ENCODE measurements at places on chromosomes 13 and 19.

DNA sequence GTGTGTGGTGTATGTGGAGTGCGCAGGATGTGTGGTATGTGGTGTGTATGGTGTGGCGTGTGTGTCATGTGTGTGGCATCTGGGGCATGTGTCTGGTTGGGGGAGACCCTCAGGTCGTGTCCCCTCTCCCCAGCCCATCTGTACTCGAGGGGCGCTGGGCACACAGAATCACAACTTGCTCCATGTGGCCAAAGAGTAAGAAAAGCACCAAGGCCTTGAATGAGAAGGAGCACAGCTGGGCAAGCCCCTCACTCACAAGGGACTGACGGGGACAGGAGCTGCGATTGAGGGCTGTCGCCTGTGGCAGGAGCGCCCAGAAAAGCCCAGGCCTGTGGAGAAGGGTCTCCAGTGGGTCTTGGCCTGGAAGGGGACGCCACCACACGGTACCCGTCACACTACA, 62.8 kb downstream of the PEPD start:
- DNase-seq, result no peak

DNA sequence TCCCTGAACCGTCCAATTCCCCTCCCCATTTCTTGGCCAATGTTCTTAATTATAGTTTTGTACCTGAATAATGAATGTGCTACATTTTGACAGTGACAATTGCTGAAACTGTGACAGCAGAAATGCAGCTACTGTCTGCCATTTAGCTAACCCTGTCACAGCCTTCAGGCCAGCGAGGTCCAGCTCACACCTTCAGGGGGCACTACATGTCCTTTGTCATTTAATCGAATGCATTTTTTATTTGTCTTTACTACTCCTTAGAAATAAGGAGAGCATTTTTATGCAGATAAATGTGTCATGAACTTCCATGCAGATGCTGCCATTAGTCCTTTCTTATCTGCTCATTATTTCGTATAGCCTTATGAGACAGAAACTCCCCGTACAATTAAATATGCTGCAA, 159.9 kb downstream of the MZT1 start:
- no peak for DNase-seq

DNA sequence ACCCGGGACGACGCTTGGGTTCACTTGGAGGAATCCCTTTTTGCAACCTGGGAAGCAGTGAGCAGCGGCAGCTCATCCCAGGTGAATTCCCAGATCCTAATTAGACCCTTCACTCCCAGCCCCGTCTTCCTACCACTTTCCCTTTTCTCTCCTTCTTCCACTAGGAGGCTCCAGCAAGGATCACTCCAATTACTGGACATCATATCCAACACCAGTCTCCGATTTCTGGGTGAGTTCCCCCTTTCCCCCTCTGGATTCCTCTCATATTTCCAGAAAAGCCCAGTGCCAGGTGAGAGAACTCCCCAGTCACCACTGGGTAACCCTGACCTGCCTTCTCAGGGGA, 17.1 kb upstream of the ZSCAN4 start:
- DNase-seq, result no peak

DNA sequence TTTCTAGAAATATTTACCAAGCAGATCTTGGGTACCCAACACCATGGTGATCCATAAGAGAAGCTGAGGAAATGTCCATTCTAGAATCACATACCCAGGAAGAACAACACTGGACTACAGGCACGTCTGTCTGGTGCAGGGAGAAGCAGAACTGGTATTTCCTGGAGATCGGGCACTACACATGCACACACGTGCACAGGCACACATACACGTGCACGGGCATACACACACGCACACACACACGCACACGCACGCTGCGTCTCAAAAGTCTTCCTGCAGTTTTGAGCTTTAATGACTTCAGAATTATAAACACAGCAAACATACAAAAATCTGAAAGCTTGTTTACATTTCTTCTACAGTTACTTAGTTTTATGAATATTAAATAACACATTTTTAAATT, 189.8 kb downstream of the DCLK1 start:
- no peak for DNase-seq

DNA sequence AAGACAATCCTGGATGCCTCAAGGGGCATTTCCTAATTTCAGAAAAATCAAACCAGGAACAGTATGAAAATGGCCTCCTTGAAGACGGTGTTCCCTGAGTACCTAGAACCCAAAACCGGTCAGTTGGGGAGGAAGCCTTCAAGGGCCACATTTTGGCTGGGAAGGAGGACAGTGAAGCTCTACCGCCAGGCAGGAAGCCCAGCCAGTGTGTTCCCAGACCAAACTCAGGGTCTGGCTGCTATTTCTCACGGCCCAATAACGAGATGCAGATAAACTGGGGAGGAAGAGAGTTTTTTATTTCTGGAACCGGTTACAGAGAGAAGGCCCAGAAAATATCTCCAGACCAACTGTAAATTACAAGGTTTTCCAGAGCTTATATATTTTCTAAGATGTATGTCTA, 24.3 kb upstream of the CEACAM21 start:
- no peak for DNase-seq

GRCh38 chr19:13044231-13044836, 49.1 kb downstream of the NFIX start:
- no peak for DNase-seq

DNA sequence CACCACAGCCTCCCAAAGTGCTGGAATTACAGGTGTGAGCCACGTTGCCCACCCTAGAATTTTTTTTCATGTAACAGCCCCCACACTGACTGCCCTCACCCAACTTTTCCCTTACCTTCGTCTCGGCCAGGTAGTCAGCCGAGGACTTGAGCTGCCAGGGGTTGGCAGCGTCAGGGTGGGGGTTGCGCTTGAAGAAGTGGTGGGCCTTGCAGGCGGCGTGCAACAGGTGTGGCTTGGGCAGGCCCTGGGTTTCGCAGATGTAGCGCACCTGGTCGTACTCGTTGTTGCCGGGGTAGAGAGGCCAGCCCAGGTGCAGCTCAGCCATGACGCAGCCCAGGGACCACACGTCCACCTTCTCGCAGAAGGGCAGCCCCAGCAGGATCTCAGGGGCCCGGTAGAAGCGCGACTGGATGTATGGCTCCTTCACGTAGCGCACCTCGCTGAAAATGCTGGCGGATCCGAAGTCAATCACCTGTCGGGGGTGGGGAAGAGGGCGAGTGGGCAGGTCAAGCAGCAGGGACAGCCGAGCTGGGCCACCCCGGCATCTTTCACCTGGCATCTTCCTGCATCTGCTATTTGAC, 6.2 kb downstream of the HIPK4 start:
- DNase-seq, result no peak

GRCh38 chr19:48171710-48172109, 1.2 kb downstream of the ZSWIM9 start:
- no peak for DNase-seq

GRCh38 chr13:60758637-60759036, 361.6 kb downstream of the TDRD3 start:
- DNase-seq, result no peak

GRCh38 chr13:99040536-99041131, 62.8 kb upstream of the DOCK9 start:
- DNase-seq, result no peak

DNA sequence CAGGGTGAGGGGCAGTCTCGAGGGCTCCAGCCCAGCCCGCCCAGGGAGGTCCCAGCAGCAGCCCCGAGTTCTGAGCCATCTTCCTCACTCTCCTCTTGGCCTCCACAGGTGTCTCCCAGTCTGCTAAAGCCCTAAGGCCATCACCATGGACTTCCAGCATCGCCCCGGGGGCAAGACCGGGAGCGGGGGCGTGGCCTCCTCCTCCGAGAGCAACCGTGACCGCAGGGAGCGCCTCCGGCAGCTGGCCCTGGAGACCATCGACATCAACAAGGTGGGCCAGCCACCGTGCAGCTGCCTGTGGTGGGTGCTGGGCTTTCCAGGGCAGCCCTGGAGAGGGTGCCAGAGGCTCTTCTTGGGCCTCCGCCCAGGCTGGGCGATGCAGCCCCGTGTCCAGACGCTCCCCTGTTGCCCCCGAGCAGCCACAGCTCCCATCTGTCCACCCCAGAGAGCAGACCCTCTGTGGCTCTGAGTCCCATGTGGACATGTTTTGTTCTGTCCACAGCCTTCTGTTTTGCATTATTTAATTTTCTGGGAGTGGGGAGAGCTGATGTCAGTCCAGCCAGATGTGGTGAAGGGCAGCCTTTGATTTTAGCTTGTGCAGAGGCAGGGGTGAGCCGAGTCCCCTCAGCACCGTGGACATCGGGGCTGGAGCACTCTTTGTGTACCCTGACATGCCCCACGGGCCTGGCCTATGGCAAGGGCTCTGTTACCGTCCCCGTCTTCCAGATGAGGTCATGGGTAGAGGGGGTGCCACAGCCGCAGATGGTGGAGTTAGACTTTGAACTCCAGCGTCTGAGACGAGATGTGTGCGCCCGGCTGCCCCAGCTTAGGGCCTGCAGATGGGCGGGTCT, 5.6 kb upstream of the AMH start:
- DNase-seq, result no peak

GRCh38 chr19:50248826-50249225, 45.4 kb downstream of the MYH14 start:
- DNase-seq, result no peak

DNA sequence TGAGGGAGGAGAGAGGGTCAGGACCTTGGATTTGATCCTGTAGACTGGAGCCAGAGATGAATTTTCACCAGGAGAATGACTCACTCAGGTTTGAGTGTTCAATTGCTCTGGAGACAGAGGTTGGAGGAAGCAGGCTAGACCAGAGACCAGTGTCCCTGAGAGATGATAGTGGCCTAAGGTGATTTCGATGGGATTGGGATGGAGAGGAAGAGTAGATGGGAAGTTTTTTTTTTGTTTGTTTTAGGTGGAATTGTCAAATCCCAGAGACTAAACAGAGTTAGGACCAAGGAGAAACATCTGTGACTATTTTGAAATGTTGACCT, 2.3 kb downstream of the CEBPG start:
- DNase-seq, result no peak

DNA sequence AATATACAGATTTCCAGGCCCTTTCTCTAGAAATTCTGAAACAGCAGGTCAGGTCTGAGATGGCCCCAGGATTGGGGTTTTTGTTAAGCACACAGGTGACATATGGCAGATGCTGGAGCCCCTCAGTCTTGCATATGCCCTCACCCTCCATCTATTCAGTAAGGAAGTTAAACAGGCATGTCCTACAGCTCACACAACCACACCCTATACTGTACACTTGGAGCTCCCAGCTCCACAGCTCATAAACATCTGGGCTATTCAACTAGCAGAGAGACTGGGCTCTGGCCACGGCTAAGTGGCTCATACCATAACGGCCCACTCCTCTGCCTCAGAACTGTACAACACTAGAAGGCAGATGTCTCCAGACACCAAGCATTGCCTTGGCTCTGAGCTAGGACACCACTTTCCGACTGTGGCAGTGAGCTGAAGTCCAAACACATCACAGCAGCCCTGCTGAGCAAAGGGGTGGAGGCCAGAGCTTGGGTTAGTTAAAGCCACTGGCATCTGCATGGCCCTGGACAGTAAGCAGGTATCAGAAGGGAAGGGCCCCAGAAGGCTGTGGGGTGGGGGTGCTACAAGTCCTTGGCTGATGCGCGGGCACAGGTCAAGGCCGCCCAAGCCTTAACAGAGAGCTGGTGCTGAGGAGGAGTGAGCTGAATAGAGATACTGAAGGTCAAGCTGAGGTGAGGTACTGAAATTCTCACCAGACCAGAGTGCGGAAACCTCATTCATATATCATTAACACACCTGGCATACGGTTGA, 79.1 kb downstream of the ABCC4 start:
- DNase-seq, result no peak

DNA sequence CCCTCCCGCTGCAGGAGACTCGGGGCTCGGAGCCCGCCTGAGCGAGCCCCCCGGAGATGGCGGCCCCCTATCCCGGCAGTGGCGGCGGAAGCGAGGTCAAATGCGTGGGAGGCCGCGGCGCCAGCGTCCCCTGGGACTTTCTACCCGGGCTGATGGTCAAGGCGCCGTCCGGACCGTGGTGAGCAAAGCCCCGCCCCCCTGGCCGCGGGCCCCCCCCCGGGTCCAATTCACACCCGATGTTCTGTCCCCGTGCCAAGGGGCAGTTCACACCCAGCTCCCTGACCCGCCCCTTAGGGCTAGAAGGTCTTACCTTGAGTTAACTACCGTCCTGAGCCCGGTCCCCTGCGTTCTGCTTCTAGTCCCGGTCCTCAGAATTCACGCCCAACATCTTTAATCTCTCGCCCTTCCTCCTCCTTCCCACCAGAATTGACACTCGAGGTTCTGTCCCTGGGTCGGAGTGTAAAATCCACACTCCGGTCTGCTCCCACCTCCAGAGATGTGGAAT, 1.4 kb downstream of the NPAS1 start:
- no peak for DNase-seq

DNA sequence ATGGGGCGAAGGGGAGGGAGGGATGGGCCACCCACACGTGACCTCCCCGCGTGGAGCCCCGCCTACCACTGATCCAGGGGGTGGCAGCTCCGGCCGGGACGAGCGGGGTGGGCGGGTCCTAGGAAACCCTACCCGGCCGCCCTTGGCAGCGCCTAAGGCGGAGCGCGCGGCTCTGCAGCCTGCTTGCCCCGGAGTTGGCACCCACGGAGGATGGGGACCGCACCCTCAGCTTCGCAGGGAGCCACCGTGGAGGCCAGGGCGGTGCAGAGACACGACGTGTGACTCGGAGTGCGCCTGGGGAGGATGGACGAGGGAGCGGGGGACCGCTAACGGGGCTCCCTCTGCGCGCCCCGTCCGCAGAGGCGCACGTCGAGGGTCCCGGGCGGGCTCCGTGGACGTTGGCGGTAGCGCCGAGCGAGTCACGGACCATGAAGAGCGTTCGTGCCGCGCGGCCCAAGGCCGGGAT, at the start of gene RGS9BP:
Gene RGS9BP (plus strand): TSS at position 129 of the 466 bp plus-strand sequence. CDS start 416 bp downstream, outside the sequence.
- no peak for DNase-seq

DNA sequence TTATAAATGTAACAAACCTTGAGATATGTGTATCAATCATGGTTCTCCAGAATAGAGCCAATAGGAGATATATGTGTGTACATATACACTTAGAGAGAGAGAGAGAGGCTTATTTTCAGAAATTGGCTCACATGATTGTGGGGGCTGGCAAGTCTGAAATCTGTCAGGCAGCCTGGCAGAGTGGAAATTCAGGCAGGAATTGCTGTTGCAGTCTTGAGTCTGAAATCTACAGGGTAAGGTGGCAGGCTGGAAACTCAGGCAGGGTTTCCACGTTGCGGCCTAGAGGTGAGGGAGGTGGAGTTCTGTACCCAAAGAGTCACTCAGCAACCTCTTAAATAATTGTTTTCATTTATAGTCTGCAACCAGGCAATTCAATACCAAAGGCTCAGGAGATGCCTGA, 218.4 kb downstream of the B3GLCT start:
- DNase-seq, result no peak

- no peak for DNase-seq
These were observed 10.6 kb upstream of the PDCD2L start for GRCh38 chr19:34393629-34394028.

- DNase-seq, result no peak
These were observed 80.6 kb downstream of the ZNF557 start for GRCh38 chr19:7149956-7150705.

- no peak for DNase-seq
These were observed at the start of gene ETV2 for GRCh38 chr19:35641515-35642151. Gene ETV2, plus strand, starts transcription at chr19:35641745. Its CDS starts 716 bp downstream, at chr19:35642461.

DNA sequence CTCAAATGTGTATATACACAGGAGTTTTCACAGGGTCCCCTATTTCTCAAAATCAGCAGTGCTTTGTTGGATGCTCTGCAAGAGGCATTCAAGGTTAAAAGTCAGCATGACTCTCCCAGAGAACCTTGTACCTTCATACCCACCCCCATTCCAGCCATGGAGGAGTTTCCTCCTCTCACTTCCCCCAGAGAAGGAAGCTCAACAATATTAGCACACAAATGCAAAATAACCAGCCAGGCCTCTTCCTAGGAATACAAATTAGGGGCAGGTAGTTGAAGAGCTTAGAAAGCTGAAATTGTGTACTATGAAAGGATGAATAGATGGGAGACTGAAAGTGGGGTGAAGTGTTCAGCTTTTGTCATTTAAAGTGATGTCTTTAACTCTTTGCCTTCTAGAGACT, 43.8 kb downstream of the SPRY2 start:
- peak; percentile 87 for DNase-seq

GRCh38 chr13:112783135-112783977, 93.5 kb downstream of the ATP11A start:
- DNase-seq, result no peak

Data from iPS DF 19.7 (cell line).